ENCODE measurements at places on chromosomes 4 and X. TPM values are rescaled to one million over a fixed set of nuclear protein-coding genes. Genes with fewer than 3 reads are reported as not detected.

The HSD17B10 gene
- 82.9 TPM for polyA plus RNA-seq

The AP1AR gene
- 12.7 TPM for polyA plus RNA-seq

The TEX13D gene
- 0.46 TPM for polyA plus RNA-seq

The ETNPPL gene
- polyA plus RNA-seq, result 15.6 TPM

The ATP10D gene
- polyA plus RNA-seq, result 4.9 TPM

The ATP2B3 gene
- polyA plus RNA-seq, result not detected

The SMARCA5 gene
- polyA plus RNA-seq, result 13.3 TPM

The CT45A5 gene
- not detected for polyA plus RNA-seq

The TSPYL2 gene
- 34.2 TPM for polyA plus RNA-seq

The SHISA3 gene
- polyA plus RNA-seq, result 0.44 TPM

The HDAC6 gene
- polyA plus RNA-seq, result 31.6 TPM

The AVPR2 gene
- 0.19 TPM for polyA plus RNA-seq

The ADGRA3 gene
- 7.9 TPM for polyA plus RNA-seq

The CENPI gene
- polyA plus RNA-seq, result not detected
